Activated T-cell treated with anti-CD3 and anti-CD28 coated beads, Interleukin-2, amount 50 U/mL, for 24 hours (primary cell): ENCODE measurements at places on chromosomes 2 and 18.
A peak's percentile ranks its signal among the peaks of the same experiment; 100 is the strongest.

- no peak for DNase-seq
Measured at GRCh38 chr18:22475426-22476100, 57.8 kb upstream of the CTAGE1 start.

DNA sequence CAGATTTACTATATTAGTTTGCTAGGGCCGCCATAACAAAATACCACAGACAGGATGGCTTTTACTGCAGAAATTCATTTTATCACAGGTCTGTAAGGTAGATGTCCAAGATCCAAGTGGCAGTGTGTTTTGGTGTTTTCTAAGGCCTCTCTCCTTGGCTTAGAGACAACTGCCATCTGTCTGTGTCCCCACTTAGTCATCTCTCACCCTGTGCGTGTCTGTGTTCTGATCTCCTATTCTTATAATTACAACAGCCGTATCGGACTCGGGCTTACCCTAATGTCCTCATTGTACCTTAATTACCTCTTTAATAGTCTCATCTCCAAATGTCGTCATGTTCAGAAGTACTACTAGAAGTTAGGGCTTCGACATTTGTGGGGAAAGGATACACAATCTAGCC, 362.3 kb upstream of the CDH19 start:
- no peak for DNase-seq

DNA sequence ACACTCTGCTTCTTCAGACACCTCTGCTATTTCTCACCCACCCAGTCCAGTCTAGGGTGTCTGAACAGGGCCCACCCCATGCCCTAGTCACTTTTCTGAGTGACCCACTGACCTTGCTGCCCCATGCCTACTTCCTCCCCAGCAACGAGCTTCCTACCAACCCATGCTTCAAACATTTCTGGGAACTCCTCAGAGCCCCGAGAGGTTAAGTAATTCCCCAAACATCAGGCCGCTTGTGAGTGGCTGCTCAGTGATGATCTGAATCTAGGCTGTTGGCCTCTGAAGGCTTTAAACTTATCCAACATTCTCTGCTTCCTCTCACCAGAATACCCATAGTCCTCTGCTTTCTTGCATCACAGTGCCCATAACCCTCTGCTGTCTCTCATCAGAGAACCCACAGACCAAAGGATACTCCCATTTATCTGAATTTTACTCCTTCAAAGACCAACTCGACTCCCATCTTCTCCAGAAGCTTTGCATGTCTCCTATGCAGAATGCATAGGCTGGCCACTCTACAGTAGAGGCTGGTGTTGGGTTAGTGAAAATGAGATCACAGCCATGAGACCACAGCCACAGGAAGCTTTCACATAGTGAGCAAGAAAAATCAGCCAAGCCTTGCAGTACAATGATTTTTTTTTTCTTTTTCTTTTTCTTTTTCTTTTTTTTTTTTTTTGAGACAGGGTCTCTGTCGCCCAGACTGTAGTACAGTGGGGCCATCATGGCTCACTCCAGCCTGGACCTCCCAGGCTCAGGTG, 309.5 kb upstream of the LYPD1 start:
- DNase-seq, result no peak

GRCh38 chr2:122081751-122082150, 326.3 kb downstream of the TSN start:
- DNase-seq, result no peak

GRCh38 chr2:237556773-237557632, 9.4 kb upstream of the PRLH start:
- peak; percentile 51 for DNase-seq

- no peak for DNase-seq
Measured at GRCh38 chr18:24727685-24728084, 267.2 kb downstream of the HRH4 start.

GRCh38 chr2:72605836-72606442, 219.9 kb downstream of the EXOC6B start:
- DNase-seq, result no peak
